ENCODE measurements at places on chromosomes 16 and 17.
A peak's percentile ranks its signal among the peaks of the same experiment; 100 is the strongest.

GRCh38 chr17:68519911-68520310 is 7.7 kb downstream of the PRKAR1A start:
- DNase-seq: no peak

- DNase-seq: no peak
Observed at GRCh38 chr17:39639043-39639442, 2.1 kb downstream of the STARD3 start.

- no peak for DNase-seq
Observed at GRCh38 chr17:47204722-47205418, 4.3 kb upstream of the MYL4 start.

DNA sequence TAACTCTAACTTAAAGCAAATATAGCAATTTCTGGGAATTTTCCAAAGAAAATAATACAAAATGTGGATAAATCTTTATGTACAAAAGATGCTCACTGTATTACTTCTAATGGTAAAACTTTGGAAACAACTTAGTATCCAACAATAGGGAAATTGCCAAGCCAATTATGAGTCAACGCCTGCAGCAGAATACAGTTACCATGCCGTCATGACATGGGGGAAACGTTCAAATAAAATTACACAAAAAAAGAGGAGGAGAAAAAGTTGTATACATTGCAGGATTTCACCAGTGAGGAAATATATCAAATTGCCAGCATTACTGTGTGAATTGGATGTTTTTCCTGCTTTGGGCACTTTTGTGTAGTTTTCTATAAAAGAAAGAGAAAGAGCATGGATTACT is 469.6 kb downstream of the SOX9 start:
- DNase-seq: no peak

- no peak for DNase-seq
Observed at GRCh38 chr17:82977606-82978005, 101.8 kb upstream of the METRNL start.

DNA sequence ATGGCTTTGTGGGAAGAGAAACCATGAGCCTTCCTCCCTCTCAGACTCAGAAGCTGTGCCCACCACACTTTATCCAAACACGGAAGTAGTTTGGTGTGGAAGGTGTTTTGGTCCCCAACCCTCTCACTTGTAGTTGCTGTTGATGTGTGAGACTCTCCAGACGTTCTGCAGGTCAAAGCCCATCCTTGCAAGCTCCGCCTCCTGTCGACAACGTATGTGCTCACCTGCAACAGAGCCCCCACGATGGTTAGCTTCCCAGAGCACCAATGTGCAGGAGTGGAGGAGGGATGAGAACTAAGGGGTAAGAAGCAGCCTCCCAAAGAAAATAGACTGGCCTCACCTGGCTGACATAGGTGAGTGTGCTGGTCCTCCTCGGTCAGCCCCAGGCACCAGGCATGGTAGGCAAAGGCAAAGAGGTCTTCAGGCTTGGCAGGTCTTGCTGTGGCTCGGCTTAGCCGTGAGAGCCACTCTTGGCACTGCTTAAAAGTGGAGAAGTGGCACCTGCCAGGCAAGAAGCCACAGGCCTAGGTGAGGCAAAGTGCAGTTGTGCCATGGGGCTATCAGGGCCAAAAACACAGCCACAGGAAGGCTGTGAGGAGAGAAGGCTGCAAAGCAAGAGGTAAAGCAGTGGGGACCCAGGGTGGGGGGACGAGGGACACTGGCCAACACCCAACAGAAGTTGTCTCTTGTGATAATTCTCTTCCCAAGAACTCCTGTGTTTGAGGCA is 5.9 kb downstream of the MTMR4 start:
- DNase-seq: no peak

- DNase-seq: peak; percentile 73
Observed at GRCh38 chr17:49223517-49224197, 6.9 kb downstream of the PHOSPHO1 start.

DNA sequence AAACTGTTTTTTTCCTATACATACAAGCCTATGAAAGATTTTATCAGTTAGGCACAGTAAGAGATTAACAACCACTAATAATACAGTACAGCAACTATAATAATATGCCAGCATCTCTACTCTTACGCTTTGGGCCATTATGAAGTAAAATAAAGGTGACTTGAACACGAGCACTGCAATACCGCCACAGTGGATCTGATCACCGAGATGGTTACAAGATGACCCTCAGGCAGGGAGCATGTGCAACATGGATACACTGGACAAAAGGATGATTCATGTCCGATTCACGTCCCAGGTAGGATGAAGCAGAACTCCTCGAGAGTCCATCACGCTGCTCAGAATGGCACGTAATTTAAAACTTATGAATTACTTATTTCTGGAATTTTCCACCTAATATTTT is 10.5 kb downstream of the PELP1 start:
- no peak for DNase-seq

GRCh38 chr17:21042458-21043295 is at the start of gene USP22:
Gene USP22, minus strand, starts transcription at chr17:21043011. Its CDS starts 176 bp downstream, at chr17:21042835.
- no peak for DNase-seq

GRCh38 chr16:57606847-57607501 is 21.5 kb upstream of the ADGRG1 start:
- peak; percentile 5 for DNase-seq

DNA sequence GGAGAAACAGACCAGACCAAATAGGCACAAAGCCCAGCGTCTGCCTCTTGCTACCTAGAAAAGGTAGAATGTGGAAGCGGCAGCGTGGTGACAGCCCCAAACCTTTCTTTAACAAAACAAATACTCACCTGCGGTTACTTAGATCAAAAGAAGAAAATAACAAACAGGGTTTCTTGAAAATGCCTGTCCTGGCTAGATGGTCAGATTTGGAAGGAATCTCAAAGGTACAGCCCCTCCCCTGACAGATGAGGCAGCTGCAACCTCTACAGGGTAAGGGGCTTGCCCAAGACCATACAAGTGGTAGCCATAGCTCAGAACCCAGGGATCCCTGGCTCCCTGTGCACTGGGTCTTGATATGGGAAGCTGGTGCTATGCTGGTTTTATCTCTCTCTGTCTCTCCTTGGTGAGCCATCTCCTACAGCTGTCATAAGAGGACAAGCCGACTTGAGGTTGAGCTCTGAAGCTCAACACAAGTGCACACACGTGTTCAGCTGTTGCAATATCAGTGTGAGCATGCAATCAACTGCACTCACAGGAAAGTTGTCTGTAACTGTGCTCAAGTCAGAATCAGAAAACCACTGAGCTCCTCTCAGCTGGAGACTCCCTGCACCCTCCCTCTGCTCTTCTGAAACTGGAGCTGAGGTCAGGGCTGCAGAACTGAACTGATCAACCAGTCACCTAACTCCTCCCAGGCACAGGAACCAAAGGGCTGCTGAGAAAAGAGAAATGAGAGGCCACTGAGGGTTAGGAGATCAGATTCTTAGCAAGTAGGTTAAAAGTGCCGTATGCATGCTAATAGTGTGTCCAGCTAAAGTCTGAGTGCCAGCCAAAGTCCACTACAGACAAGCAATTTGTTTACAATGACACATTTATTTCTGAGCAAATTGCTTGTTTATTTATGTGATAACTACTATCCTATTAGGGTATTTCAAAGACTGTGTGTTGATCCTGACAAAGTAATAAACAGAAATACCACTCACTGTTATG is 6.1 kb upstream of the RNF157 start:
- DNase-seq: no peak

- DNase-seq: no peak
Observed at GRCh38 chr16:88318051-88318450, 64.7 kb upstream of the ZNF469 start.

DNA sequence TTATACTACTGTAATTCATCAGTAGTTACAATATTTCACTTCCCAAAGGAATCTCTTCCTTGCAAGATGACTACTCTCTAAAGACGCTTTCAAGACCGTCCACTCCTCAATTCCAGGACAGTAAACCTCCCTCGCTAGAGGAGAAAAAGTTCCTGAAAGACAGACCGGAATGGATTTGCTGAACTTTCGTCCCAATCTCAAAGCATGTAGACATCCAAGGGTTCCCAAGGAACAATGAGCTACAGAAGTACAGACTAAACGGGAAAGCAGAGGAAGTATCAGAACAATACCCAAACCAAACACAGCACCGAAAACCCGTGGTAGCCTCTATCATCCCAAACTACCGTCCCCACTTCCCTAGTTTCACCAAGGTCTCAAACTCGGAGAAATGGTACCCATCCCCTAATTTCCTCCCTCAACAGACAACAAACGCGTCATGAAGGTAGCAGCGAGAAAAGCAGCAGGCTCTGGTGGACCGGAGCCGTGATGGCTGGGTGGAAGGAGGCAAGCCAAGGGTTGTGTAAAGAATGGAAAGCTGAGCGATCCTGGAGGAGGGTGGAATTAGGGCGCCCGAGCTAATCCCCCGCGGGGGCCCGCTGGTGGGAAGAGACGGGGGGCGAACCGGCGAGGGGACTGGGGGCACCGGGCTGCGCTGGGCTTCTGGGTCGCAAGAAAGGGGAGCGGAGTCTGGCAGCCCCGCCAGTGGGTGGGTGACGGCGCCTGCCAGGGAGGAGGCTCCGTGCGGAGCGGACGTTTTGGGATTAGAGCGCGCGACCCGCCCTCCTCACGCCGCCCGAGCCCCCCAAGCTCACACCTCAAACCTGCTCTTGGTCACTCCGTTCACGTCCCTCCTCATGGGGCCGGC is 647 bp downstream of the FBXL20 start:
- no peak for DNase-seq

DNA sequence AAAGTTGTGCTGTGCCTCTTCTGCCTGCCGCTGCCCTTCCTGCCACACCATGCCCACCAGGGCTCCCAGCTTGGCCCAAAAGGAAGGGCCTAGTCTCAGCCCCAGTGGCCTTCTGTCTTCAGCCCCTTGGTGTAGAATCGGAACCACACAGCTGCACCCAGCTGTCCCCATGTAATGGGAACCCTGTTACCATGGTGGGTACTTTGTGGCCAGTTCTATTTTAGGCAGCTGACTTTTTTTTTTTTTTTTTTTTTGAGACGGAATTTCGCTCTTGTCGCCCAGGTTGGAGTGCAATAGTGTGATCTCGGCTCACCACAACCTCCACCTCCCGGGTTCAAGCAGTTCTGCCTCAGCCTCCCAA is 163.3 kb upstream of the GSE1 start:
- DNase-seq: no peak

GRCh38 chr17:77601054-77601979 is 357.2 kb upstream of the TNRC6C start:
- DNase-seq: no peak

GRCh38 chr16:27154705-27155521 is 48.4 kb upstream of the KDM8 start:
- peak; percentile 12 for DNase-seq

Data from NCI-H526 (cell line).